ENCODE measurements at places on chromosomes 13 and 19. TPM values are rescaled to one million over a fixed set of nuclear protein-coding genes. Genes with fewer than 3 reads are reported as not detected.
A peak's percentile ranks its signal among the peaks of the same experiment; 100 is the strongest.

TEX101 gene
- not detected for total RNA-seq

MUC16 gene
- total RNA-seq, result not detected

UBL3 gene
- total RNA-seq, result 47.0 TPM

ZIM2 gene
- not detected for total RNA-seq

DCLK1 gene
- total RNA-seq, result not detected

ZNF98 gene
- total RNA-seq, result not detected

CEACAM20 gene
- total RNA-seq, result not detected

CABP5 gene
- total RNA-seq, result not detected

CD320 gene
- 29.7 TPM for total RNA-seq

GRCh38 chr19:6662702-6663101 is 7.3 kb downstream of the TNFSF14 start:
- H3K4me1 ChIP-seq, result peaks cover 62% of the 10 kb centered on the region
- H3K36me3 ChIP-seq, result peaks cover 9% of the 10 kb centered on the region
- H3K27me3 ChIP-seq, result no peaks in the 10 kb centered on the region
- H3K27ac ChIP-seq, result peak overlapping the region; percentile 52
- H3K4me3 ChIP-seq, result no peak overlapping the region

DNA sequence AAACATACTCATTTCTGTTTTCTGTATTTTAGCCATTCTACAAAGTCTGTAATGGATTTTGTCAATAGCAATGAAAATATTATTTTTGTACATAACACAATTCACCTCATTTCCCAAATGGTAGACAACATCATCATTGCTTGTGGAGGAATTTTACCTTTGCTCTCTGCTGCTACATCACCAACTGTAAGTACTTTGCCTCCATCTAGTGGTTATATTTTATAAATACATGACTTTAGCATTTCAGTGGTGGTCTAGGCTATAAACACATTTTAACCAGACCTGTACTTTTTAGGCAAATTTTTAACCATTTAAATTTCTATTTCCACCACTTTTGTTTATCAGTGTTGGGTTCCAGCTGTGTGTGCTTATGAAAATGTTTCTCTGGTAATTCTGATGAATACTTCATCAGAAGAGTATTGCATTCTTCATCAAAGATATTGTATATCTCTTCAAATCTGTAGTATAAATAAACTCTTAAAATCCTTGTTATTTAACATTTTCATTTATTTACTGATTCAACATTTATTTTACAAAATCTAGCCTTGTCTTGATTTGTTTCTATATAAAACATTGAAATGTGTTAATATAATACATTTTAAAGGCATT is 222.4 kb downstream of the NBEA start:
- H3K27ac ChIP-seq, result no peak overlapping the region
- H3K27me3 ChIP-seq, result no peaks in the 10 kb centered on the region
- peaks cover 4% of the 10 kb centered on the region for H3K4me1 ChIP-seq
- no peak overlapping the region for H3K4me3 ChIP-seq

- H3K36me3 ChIP-seq, result no peaks in the 10 kb centered on the region
- no peak overlapping the region for H3K27ac ChIP-seq
- H3K4me1 ChIP-seq, result no peaks in the 10 kb centered on the region
Observed at GRCh38 chr19:42816894-42817293, 51.4 kb upstream of the PSG8 start.

DNA sequence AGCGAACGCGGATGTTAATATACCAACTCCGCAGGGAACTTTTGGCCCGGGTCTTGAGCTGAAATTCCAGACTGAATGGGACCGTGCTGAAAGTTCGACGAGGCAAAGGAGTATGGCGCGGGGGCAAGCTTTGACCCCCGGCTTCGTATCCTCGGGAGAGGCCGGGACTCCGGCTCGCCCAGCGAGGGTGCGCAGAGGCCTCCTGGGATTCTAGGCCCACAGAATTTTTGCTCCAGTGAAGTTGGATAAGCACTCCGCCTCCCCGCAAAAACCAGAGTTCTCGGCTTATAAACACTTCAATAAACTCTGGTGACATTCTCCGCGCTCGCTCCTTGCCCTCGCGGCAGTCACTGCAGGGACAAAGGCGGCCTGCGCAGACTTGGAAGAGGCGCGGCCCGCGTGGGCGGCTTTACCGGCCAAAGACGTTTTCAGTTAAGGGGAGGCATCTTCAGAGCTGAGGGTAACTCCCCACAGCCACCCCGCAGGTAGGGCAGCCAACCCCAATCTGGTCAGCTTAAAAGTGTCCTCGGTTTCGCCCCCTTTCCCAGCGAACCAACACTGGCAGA is 112.6 kb downstream of the KCNRG start:
- peak; percentile 41 for DNase-seq
- peaks cover 31% of the 10 kb centered on the region for H3K27me3 ChIP-seq
- peaks cover 77% of the 10 kb centered on the region for H3K4me1 ChIP-seq
- H3K27ac ChIP-seq, result peak overlapping the region; percentile 98
- H3K4me3 ChIP-seq, result peak overlapping the region; percentile 26

GRCh38 chr13:98454389-98454881 is 122.5 kb downstream of the STK24 start:
- no peak overlapping the region for H3K4me3 ChIP-seq
- no peaks in the 10 kb centered on the region for H3K27me3 ChIP-seq
- peaks cover 67% of the 10 kb centered on the region for H3K36me3 ChIP-seq
- DNase-seq, result no peak
- H3K4me1 ChIP-seq, result peaks cover 18% of the 10 kb centered on the region

GRCh38 chr19:10518444-10519361 is 1.5 kb upstream of the S1PR5 start:
- H3K4me3 ChIP-seq, result no peak overlapping the region
- no peak overlapping the region for H3K27ac ChIP-seq
- no peak for DNase-seq

DNA sequence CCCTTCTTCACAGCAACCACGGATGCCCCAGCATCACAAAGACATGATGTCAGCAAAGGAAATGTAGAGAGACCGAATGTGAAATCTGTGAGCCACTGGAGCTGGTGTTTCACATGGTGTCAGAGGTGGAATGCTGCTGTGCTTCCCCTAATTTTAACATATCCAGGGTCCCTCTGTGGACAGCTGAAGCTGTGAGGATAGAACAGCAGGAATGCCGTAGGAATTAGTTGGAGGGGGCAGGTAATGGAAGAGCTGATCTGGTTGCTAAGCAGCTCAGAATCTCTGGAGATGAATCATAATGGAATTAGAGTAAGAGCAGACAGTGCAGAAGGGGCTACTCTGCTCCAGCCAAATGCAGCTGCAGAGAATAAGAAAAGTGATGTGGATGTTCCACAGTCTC is 68.9 kb upstream of the ZNF835 start:
- H3K27me3 ChIP-seq, result no peaks in the 10 kb centered on the region
- no peak for DNase-seq
- H3K36me3 ChIP-seq, result no peaks in the 10 kb centered on the region
- H3K27ac ChIP-seq, result no peak overlapping the region

- no peak overlapping the region for H3K4me3 ChIP-seq
- H3K27ac ChIP-seq, result no peak overlapping the region
- H3K4me1 ChIP-seq, result no peaks in the 10 kb centered on the region
- no peaks in the 10 kb centered on the region for H3K36me3 ChIP-seq
Observed at GRCh38 chr13:50572129-50572528, 271.4 kb downstream of the DLEU7 start.

- DNase-seq, result peak; percentile 14
- peaks cover 9% of the 10 kb centered on the region for H3K36me3 ChIP-seq
- peak overlapping the region; percentile 93 for H3K27ac ChIP-seq
- H3K4me3 ChIP-seq, result peak overlapping the region; percentile 71
Observed at GRCh38 chr19:50803633-50804419, 13.6 kb downstream of the ACP4 start.

DNA sequence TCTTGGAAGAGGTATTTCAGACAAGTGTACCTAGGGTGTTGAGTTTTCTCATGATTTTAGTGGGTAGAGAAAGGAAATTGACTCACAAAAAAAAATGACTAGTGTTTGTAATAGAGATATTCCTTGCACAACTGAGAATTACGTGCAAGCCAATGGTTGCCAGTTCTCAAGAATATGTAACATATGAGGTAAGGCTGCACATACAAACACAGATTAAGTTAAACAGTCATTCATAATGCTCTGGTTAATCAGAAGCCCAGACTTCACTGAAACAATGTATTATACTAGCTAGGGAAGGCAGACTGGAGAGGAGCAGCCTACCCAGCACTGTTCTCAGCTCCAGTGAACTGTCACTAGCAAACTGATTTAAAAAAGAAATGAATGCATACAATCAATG is 418.3 kb downstream of the DIAPH3 start:
- no peaks in the 10 kb centered on the region for H3K4me1 ChIP-seq
- no peak overlapping the region for H3K4me3 ChIP-seq
- no peaks in the 10 kb centered on the region for H3K36me3 ChIP-seq
- H3K27ac ChIP-seq, result no peak overlapping the region

- no peak overlapping the region for H3K27ac ChIP-seq
- no peaks in the 10 kb centered on the region for H3K4me1 ChIP-seq
- H3K4me3 ChIP-seq, result no peak overlapping the region
- H3K27me3 ChIP-seq, result no peaks in the 10 kb centered on the region
- no peaks in the 10 kb centered on the region for H3K36me3 ChIP-seq
- no peak for DNase-seq
Observed at GRCh38 chr13:46816371-46816770, 19.4 kb upstream of the ESD start.

GRCh38 chr19:1469255-1470054 is 9.6 kb downstream of the C19orf25 start:
- H3K27ac ChIP-seq, result no peak overlapping the region
- H3K4me3 ChIP-seq, result peak overlapping the region; percentile 58
- peak; percentile 30 for DNase-seq
- peaks cover 54% of the 10 kb centered on the region for H3K4me1 ChIP-seq

- H3K27me3 ChIP-seq, result no peaks in the 10 kb centered on the region
- H3K4me1 ChIP-seq, result no peaks in the 10 kb centered on the region
Observed at GRCh38 chr13:84651288-84651687, 769.0 kb upstream of the SLITRK1 start.

DNA sequence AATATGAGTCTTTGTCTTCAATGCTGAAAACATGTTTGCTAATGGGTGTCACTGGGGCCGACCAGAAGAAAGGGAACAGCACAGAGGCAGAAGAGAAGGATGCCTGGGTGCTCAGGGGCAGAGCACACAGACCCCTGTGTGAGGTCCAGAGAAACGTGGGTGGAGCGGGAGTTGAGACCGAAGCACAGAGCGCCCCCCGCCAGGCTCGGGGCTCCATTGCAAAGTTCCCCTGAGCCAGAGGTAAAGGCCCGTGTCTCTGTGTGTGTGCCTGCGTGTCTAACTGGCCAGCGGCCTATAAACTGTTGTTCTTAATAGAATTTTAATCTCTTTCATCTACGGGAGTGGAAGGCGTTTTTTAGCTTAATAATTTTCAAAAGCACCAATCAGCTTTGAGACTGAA is 343.1 kb downstream of the TEX29 start:
- no peaks in the 10 kb centered on the region for H3K4me1 ChIP-seq
- H3K27ac ChIP-seq, result no peak overlapping the region
- no peaks in the 10 kb centered on the region for H3K36me3 ChIP-seq
- DNase-seq, result no peak
- no peaks in the 10 kb centered on the region for H3K27me3 ChIP-seq

GRCh38 chr19:4454747-4455718 is 2.6 kb downstream of the UBXN6 start:
- H3K27ac ChIP-seq, result peak overlapping the region; percentile 62
- H3K4me1 ChIP-seq, result peaks cover 16% of the 10 kb centered on the region

- H3K27me3 ChIP-seq, result no peaks in the 10 kb centered on the region
- H3K4me3 ChIP-seq, result no peak overlapping the region
- H3K4me1 ChIP-seq, result peaks cover 24% of the 10 kb centered on the region
Observed at GRCh38 chr19:39671739-39672363, 16.1 kb downstream of the LGALS16 start.

DNA sequence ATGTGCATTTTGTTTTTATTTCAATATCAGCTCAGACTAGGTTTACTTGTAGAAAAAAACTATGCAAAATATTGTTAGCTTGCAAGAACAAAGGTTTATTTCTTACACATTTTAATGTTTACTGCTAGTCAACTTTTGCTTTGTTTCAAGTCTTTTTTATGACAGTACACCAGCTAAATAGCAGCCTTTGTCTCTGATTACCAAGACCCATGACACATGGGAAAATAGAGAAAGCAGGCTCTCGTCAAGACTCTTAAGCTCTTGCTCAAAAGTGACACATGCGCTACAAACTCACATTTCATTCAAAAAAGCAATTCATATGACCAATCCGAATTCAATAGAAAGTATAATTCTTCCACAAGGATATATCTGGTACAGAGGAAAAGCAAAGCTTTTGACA is 642.3 kb upstream of the SLITRK1 start:
- no peaks in the 10 kb centered on the region for H3K27me3 ChIP-seq
- H3K36me3 ChIP-seq, result no peaks in the 10 kb centered on the region
- DNase-seq, result no peak

- H3K27me3 ChIP-seq, result no peaks in the 10 kb centered on the region
- H3K4me1 ChIP-seq, result no peaks in the 10 kb centered on the region
- H3K36me3 ChIP-seq, result no peaks in the 10 kb centered on the region
- no peak overlapping the region for H3K27ac ChIP-seq
- H3K4me3 ChIP-seq, result no peak overlapping the region
- DNase-seq, result no peak
Observed at GRCh38 chr13:92573467-92574057, 653.0 kb upstream of the GPC6 start.

GRCh38 chr19:4386041-4386782 is 14.1 kb downstream of the SH3GL1 start:
- H3K4me1 ChIP-seq, result peaks cover 18% of the 10 kb centered on the region
- no peak for DNase-seq
- no peaks in the 10 kb centered on the region for H3K27me3 ChIP-seq

DNA sequence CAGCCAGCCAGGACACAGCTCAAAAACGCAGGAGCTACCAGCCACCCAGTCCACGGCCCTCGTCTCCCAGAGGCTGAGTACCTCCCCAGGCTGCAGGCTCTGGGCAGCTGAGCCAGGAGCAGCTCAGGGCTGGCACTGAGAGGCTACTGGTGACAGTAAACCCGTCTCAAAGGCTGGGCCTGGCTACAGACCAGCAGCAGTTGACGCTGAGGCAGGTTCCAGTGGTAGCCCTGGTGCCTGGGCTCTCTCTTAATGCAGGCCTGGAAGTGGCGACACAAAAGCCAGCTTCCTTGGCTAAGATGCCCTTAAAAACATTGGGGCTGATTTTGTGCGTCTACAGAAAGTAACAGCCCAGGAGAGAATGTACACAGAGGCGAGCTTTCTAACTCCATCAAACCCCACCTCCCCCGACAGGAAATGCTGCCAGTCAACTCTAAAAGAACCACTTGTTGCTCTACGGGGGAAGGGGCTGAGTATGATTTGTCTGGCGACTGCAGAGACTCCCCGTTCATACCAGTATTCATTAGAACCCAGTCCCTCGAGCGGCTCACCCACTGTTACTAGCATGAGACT is 126.3 kb downstream of the STK24 start:
- no peaks in the 10 kb centered on the region for H3K27me3 ChIP-seq
- H3K27ac ChIP-seq, result no peak overlapping the region
- DNase-seq, result no peak
- no peak overlapping the region for H3K4me3 ChIP-seq
- H3K4me1 ChIP-seq, result peaks cover 21% of the 10 kb centered on the region
- peaks cover 39% of the 10 kb centered on the region for H3K36me3 ChIP-seq

DNA sequence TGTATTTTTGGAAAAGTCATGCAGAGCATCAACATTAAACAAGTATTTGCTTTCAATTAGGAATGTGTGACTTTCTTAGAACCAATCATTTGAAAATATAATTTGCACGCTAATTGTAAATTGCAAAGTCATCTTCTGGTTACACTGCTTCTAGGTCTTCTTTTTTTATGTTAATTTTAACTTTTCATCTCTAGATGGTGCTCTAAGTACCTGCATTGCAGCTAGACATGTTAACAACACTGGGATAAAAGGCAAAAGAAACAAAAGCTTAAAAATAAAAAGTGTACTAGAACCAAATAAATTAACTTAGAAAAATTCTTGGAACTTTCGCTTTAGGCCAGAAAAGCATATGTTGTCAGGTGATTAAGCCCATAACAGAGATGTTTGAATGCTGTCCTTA is 2758.2 kb downstream of the PCDH9 start:
- no peak overlapping the region for H3K4me3 ChIP-seq
- H3K27me3 ChIP-seq, result no peaks in the 10 kb centered on the region
- no peak overlapping the region for H3K27ac ChIP-seq
- H3K4me1 ChIP-seq, result no peaks in the 10 kb centered on the region
- no peak for DNase-seq
- no peaks in the 10 kb centered on the region for H3K36me3 ChIP-seq
